Stimulated activated CD4-positive, alpha-beta T cell treated with anti-CD3 and anti-CD28 coated beads, Interleukin-15, amount 100 ng/mL, for 48 hours (primary cell): ENCODE measurements at places on chromosomes 16 and 17.

- DNase-seq: no peak
These were observed 75.1 kb downstream of the SHISA9 start for GRCh38 chr16:12976496-12976895.

DNA sequence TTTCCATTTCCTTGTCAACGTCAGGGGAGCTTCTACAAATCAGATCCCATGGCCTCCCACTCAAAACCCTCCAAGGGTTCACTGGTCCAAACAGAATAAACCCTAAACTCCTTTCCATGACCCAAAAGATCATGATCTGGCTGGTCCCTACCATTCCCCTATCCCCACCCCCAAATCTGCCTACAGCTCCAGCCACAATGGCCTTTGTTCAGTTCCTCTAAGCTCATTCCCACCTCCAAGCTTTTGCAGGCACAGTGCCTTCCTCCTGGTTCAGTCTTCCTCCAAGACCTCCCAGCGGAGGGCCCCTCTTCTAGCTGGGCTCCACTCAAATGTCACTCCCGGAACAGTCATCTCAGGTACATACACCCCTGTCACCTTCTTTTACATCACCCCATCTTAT is 2.0 kb downstream of the GPRC5B start:
- DNase-seq: no peak

DNA sequence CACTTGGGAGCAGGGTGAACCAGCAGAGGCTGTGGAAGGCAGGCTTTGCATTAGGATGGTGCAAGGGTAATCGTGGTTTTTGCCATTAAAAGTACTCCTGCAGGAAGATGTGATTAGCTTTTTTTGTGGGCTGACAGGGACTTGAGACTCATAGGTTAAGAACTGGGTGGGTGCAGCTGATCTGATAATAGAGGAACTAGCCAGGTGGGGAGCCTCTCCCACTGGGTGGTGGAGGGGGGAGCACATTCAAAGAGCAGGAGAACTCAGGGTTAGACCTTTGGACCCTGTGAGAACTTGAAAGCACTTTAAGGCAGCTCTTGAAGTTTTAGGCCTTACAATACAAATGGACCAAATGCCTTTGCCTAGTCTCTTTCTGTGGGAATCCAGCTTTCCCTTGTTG is 32.4 kb downstream of the CCL4 start:
- DNase-seq: no peak

- DNase-seq: no peak
These were observed 13.5 kb upstream of the ERCC4 start for GRCh38 chr16:13906168-13907089.

DNA sequence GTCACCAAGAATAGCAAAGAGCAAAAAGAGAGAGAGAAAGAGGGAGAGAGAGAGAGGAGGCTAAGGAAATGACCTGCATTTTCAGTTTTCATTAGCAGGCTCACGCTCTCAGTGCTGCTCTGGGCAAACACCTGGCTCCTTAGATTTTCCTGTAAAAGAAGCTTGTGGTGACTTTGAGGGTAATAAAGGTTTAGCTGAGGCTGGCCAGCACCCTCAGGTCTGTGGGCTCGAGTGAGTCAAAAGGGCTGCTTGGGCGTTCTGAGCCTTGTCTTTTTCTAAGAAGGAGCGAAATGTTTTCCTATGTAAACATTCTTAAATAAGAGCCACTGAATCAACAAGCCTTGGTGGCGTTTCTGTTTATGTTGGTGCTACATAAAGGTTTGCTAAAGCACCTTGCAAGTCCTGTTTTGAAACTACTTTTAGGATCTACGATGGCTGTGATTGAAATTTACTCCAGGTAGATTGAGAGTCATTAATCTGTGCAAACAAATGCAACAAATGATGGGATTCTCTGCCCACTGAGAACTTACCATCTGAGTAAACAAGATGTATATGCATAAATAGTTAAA is 38.8 kb downstream of the SHISA6 start:
- DNase-seq: no peak

- no peak for DNase-seq
These were observed 26.1 kb upstream of the VAT1L start for GRCh38 chr16:77762262-77762661.

DNA sequence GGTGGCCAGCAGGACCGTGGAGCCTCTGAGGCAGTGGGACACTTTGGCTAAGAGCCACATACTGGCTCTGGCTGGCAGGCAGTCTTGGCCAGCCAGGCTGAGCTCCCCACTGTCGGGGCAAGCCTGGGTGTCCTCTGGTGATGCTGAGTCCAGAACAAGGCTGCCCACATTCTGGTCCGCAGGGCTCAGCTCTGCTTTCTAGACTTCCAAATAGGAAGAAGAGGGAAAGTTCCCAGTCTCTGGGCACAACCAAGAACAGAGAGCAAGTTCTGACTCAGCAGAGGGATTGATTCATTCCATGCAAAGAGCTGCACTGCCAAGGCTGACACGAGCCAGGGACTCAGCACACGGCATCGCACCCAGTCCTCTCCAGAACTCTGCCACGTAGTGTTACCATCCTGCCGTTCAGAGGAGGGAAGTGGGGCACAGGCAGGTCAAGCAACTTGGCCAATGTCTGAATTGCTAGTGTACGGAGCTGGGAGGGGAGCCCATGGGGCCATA is 58.9 kb downstream of the NOS2 start:
- DNase-seq: no peak

GRCh38 chr17:41610965-41611640 is 1.5 kb downstream of the KRT16 start:
- no peak for DNase-seq

- no peak for DNase-seq
These were observed 6.2 kb downstream of the C16orf89 start for GRCh38 chr16:5059386-5060072.

DNA sequence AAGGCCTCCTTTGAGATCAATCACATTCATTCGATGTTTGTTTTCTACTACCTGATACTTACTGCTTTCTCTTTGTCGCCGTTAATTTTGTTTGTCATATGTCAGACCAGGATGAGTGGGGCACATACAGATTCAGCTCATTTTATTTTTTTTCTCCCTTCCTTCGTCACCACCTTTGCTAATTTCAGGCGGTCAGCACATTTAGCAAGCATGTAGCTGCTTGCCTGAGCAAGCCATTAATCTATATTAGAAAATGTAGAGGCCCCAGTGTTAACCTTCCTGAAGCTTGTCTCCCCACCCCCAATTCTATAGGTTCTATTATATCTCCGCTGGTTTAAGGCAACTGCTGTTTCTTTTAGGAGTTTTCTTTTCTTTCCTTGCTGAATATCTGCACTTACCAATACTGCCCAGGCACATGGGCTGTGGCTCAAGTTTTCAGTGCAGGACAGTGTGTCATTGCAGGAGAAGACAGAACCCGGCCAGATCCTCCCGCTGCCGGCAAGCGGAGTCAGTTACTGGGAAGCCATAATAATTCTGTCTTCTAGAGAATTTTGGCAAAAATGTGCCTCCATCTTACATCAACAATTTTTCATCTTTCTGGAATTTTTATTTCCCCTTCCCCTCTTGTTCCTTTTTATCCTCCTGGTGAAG is 714.3 kb downstream of the WWOX start:
- no peak for DNase-seq

- no peak for DNase-seq
These were observed 626 bp downstream of the TUBB3 start for GRCh38 chr16:89923640-89924296.

DNA sequence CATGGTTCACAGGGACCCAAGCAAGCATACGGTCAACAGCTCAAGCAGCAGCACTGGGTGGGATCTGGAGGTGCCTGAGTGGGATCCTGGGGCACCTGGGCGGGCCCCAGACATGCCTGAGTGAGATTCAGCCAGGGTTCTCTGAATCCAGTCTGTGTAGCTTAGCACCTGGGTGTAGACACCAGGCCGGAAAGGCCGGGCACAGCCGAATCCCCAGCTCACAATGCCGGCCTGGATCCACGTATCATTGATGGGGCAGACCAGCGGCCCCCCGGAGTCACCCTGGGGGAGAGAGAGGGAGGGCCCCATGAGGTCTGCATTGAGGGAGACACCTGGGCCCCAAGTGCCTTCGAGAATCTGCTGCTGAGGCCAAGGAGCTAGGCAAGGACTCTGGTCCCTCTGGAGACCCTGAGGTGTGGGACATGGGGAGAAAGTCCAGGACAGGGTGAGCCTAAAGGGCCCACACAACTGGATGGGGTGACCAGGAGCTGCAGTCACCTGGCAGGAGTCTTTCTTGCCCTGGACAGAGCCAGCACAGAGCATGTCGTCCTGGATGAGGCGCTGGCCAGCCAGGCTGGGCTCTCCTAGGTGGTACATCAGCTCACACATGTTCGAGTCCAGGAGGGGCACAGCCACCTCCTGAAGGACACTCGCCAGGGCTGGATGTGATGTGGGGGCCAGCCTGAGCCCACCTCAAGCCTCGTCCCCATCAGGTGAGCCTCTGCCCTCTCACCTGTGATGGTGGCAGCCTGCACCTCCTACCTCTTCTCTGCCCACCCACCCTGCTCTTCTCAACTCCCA is 9.7 kb downstream of the ZG16B start:
- no peak for DNase-seq

GRCh38 chr16:19167710-19168370 is at the start of gene SYT17:
Gene SYT17 (plus strand): TSS chr16:19168240. CDS start chr16:19168647, 407 bp downstream.
- peak; percentile 43 for DNase-seq

DNA sequence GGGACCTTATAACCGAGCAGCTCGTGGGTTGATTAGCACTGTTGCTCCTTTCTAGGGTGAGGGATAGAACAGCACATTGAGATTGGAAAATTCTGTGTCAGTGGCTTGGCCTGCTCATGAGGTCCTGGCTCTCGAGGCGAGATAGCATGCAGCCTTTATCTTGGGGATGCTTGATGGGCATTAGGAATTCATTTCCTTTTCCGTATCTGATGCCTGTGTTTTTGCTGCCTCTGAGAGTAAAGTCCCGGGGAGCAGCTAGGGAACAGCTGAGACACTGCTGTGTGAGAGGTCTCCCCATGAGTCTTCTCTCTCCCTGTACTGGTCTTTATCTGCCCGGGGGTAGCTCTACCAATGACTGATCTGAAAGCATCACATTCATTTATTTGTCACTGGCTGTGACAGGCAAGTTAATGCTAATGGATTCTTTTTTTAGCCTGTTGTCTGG is 14.5 kb downstream of the MSI2 start:
- no peak for DNase-seq

- DNase-seq: no peak
These were observed 2.4 kb downstream of the RAD51C start for GRCh38 chr17:58694826-58695225.

GRCh38 chr17:15051933-15052332 is 213.2 kb downstream of the PMP22 start:
- DNase-seq: no peak

DNA sequence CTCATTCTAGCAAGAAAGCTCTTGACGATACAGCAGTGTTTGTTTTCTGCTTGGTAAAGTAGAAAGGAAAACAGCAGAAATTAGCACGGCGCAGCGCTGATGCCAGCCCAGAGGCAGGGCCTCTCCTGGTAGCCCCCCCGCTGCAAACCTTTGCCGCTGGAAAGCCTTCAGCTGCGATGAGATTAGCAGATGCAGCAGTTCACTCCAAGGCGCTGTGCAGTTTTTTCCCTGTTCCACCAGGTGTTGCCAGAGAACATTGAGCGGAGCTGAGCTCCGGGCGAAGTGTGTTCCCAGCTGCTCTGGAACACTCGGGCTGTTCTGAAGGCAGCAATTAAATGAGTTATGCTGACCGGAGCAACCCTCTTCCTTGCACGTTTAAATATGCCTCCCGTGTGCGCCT is 72.5 kb downstream of the RBFOX1 start:
- no peak for DNase-seq

DNA sequence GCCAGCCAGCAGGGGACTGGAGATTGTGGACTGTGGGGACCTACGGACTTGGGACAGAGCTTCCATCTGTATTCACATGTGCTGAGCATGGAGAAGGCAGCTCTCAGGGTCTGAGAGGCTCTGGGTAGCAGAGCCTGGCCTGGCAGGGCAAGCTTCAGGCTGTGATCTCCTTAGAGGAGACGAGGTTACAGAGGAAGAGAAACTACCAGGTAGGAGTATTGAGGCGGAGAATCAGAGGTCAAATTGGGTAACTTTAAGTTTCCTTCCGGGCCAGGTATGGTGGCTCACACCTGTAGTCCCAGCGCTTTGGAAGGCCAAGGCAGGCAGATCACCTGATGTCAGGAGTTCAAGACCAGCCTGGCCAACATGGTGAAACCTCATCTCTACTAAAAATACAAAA is 8.8 kb downstream of the CTNS start:
- DNase-seq: no peak

DNA sequence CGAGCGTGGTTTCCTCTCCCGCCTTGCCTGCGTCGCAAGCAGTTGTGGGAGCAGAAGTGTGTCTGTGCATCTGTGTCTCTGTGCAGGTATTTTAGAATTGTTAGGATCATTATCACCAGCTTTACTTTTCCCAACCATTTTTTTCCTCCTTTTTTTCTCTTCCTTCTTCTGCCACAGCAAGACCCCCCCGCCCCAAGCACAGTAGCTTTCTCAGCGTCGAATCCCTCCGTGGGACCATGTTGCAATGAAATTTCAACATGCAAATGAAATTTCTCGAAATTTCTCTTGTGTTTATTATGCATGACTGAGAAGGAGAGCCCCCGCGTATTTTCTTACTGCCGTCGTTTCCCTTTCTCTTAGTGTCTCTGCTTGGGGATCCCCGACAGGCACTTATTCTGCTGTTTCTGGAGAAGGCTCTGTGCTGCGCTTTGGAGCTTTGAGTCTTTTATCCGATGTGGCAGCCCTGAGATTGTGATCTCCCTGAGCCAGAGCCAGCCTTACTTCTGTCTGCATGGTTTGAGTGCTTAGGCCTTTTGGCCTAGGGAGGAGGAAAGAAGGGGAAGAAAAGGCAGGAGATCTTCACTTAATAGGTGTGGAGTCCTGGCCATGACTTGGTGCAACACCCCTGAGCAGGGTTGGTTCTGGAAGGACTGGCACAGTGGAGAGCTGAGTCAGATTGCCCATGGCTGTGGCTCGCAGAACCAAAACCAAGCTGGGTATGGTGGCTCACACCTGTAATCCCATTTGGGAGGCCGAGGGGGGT is 5.0 kb downstream of the ARMC7 start:
- DNase-seq: no peak

- DNase-seq: no peak
These were observed 41.1 kb downstream of the NDEL1 start for GRCh38 chr17:8476741-8477140.

DNA sequence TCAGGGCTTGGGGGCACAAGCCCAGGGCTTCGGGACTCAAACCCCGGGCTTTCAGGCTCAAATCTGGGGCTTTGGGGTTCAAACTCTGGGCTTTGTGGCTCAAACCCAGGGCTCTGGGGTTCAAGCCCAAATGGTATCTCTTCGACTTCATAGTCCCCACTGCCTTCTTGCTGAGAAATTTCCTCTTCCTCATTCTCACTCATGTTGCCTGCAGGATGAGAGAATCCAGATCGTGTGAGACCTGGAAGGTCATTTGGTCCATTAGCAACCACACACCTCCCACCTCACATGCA is 576 bp downstream of the ZNF768 start:
- DNase-seq: no peak

DNA sequence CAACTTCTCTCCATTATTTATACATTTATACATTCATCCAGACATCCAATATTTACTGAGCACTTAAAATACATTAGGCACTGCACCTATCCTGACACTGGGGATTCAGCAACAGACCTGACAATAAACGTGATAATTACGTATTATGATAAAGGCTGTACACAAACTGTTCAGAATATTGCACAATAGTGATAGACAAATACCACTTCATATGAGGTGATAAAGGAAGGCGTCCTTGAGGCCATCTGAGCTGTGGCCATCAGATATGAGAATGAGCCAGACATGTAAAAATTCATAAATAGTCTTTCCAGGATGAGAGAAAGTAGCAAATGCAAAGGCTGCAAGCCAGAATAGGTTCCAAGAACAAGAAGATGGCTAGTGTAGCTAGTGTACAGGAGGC is 8.6 kb downstream of the USP32 start:
- no peak for DNase-seq
